ENCODE measurements at places on chromosomes 2 and 18.

- DNase-seq: no peak
Measured at GRCh38 chr2:26020231-26020640, 13.6 kb upstream of the RAB10 start.

DNA sequence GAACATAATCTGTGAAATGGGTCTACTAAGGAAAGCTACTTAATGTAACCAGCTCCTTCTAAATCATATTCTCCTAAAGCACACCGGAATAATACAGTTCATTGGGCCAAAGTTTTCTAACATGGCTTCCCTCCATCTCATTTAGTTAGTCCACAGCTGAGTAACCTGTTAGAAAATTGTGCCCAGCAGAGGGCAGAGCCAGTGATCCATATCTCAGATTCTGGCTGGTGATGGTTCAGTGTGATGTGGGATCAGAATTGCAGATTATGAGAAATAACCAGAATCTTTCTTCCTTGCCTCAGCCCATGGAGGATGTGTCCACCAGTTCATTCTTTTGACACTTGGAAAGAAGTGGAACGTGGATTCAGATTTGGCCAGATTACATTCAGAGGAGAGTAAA is 9.4 kb upstream of the CTLA4 start:
- DNase-seq: no peak

GRCh38 chr2:7201851-7202250 is 284.6 kb downstream of the RNF144A start:
- no peak for DNase-seq

DNA sequence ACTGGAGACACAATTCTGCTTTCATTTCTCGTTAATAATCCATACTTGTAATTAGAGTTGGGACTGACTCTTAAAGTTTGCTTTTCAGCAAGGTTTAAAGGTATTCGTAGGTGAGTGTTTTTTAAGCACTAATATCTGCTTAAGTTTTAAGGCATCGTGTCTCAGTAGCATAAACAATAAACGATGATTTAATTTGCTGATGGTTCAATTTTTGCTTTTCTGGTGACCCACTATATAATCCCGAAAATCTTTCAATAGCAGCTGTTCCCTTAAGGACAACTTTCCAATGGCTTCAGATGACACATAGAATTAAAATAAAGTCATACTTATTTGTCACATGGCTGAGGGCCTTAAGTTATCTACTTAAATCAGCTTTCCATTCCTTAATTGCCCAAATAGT is 859.5 kb upstream of the SOX11 start:
- DNase-seq: no peak

Data from stimulated activated CD8-positive, alpha-beta memory T cell treated with anti-CD3 and anti-CD28 coated beads, Interleukin-4, amount 100 ng/mL, for 4 hours (primary cell).